Inflammatory macrophage treated with lipopolysaccharide for 4 hours (primary cell): ENCODE measurements at places on chromosomes 16 and 17.

DNA sequence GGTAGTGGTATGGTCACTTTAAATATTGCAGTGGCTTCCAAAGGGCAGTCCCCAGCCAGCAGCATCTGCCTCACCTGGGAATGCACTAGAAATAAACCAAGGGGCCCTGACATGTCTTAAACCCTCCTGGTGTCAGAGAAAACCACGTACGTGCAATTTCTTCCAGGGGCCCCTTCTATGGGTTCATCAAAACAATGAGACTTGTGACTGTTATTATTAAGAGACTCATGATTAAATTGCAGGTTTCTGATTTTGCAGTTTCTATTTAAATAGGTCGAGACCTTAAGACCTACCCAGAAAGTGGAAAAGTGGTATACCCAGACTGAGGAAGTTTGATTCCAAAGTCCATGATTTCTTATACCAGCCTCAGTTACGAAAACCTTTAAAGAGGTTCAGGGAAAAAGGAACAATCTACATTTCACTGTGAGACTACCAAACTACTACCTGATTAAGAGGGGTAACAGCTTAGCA lies 746 bp upstream of the POLG2 start:
- no peak for DNase-seq

GRCh38 chr16:88638323-88639230 lies at the start of gene IL17C:
Gene IL17C, plus strand, starts transcription at chr16:88638572. Its CDS starts 70 bp downstream, at chr16:88638642.
- no peak for DNase-seq

DNA sequence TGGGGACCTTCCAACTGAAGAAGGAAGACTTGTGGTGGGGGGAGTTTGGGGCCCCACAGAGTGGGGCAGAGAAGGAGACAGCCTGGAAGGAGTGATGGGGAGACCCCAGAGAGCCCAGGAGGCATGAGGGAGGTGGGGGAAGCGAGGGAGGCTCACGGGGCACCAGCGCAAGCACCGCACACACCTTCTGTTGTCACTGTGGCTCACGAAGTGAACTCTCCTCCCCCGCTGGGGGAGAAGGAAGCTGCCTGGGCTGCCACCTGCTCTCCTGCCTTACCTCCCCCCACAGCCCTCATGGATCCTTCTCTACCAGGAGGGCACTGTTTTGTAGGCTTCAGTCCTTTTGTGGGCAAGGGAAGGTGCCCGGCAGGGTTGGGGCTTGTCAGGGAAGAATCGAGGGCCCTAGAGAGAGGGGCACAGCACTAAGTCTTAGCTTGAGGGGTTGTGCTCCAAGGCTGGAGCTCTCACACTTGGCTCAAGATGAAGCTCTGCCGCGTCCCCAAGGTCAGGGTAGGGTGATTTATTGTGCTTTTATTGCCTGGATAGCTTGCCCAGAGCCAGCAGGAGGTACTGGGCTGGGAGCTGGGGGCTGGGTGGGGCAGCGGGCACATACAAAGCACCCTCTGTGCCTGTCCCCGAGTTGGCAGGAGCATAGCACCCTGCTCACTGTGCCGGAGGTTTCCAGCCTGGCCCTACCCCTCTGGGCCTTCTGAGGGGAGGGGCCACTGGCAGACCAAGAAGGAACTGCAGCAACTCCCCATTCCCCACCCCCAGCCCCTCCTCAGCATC lies 4.6 kb upstream of the STARD3 start:
- DNase-seq, result no peak

DNA sequence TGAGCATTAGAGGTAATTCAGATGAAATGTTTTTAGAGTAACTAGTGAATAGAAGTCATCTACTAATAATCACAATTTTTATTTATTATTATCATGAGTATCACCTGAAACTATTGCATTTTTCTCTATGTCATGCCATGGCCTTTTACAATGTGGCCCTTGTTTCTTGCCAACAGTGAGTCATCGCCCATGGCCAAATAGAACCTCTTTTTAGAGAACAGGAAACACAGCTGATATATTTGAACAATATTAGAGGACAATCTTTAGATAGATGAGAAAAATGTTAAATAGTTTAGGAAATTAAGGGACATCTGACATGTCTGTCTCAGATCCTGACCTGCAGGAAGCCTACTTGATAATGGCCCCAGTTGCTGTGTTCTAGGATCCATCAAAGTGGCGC lies 1584.4 kb upstream of the GOT2 start:
- DNase-seq, result no peak

DNA sequence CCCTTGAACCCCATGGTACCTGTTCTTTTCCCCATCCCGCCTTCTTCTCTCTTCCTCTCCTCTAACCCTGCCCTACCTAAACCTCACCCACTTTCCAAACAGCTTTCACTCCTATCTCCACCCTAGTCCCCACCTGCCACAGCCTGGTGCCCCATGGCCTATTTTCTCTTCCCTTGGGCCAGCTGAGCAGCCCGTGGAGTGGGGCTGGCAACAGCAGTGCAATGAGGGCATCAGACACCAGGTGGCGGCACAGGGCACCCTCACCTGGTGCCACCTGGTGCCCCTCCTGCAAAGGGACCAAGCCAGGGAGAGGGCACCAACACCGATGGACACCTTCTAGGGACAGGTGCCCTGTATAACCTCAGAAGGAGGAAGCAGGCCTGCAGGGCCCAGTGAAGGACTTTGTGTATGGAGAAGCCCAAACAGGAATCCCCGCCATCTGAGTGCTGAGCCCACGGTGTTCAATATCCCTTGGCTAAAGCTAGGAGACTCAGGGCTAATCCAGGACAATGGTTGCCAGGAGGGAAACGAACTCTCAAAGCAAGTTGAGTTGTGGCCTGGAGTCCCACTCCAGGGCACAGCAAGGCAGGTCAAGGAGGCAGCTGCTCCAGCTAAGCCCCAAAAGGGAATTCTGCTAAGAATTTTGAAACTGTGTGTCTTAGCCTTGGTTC lies 4.0 kb upstream of the ABCC3 start:
- DNase-seq, result no peak

- no peak for DNase-seq
Observed at GRCh38 chr17:66632731-66633130, 202.2 kb upstream of the CACNG5 start.

DNA sequence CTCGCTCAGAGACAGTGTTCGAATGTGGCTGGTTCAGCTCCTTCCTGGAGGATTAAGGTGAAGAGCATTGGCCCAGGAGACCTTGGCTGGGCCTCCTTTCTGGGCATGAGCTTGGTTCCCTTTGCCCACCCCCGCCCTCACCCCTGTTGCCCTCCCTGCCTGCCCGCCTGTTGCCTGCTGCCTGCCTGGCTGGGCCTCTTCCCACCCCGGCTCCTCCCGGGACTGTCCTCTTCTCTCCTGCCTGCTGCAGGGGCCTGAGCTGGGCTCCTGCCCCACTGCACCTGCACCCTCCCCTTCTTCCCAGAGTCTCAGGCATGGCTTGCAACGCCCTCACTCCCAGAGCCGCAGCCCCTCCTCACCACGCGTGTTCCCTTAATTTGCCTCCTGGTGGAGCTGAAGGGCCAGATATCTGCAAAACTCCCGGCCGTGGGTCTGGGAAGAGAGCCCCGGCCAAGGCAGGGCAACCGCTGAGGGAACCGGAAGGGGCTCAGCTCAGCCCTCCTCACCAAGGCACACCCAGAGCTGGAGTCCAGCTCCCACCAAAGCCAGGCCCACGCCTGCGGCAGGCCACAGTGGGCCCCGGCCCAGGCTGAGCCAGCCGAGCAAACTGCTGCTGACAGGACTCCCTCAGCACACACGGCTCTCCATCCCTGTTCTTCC lies 31.2 kb downstream of the MNT start:
- DNase-seq, result no peak

DNA sequence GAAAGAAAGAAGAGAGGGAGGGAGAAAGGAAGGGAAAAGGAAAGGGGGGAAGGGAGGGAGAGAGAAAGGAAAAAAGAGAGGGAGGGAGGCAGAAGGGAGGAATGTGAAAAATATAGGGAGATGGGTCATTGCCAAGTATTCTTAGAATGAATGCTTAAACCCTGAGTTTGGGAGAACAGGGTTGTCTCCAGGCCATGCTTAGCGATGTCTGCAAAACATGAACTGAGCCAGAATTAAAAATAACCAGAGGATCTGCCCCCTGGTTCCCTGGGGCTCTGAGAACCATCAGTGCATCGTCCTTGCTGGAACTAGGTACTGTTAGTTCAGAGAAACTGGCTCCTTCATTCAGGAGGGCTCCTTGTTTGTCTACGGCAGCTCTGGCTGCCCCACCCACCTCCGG lies 170.4 kb downstream of the IRX5 start:
- DNase-seq, result no peak

DNA sequence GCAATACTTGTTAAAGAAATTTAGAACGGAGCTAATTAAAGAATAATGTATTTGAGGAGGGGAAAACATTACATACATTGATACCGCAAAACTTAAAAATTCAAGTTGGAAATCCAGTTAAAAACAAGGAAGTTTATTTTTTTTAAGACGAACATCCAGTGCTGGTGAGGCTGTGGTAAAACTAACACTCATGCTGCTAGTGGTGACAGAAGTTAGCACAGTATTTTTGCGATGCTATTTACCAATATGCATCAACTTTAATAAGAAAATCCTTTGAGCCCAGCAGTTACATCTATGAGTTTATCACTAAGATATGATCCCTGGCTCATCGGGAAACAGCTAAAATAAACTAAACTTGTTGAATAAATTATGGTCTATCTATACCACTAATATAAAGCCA lies 31.7 kb downstream of the GSPT1 start:
- DNase-seq, result no peak

DNA sequence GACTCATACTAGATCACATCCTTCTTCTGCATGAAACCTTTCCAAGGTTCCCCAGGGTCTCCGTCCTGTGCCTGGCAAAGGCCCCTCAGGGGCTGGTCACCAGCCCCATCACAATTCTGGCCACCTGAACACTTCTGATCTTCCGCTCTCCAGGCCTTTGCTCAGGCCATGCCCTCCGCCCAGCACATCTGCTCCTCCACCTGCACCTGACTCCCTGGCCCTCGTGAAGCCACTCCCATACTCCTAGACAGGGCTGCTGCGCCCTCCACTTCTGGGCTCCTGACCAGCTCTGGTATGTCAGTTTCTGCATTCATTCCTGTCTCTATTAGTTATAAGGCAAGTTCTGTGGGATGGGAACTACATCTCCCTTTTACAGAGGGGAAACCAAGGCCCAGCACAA lies 1.9 kb upstream of the MYL11 start:
- no peak for DNase-seq

DNA sequence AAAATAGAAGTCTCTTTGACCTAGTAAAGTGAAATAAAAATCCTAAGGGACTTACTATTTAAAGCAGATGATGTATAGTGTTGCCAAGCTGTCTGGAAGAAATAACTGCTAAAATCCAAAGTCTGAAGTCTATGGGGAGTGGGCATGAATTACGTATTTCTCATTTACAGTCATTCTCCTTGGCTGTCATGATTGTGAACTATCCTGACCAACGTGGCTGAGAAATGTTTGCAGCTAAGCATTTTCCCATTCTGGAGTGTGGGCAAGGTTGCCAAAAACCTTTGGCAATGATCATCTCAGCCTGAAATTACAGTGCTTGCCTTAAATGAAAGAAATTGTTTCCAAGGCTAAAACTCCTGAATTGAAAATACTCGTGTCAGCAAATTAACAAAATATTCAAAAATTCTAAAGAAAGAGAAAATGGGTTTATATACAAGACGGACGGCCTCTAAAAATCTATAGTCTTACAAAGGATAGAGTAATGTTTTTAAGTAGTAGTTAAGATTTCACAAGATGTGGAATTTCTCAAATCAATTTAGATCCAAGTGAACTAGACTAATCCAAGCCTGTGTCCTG lies 77.0 kb downstream of the CACNG1 start:
- DNase-seq, result no peak

DNA sequence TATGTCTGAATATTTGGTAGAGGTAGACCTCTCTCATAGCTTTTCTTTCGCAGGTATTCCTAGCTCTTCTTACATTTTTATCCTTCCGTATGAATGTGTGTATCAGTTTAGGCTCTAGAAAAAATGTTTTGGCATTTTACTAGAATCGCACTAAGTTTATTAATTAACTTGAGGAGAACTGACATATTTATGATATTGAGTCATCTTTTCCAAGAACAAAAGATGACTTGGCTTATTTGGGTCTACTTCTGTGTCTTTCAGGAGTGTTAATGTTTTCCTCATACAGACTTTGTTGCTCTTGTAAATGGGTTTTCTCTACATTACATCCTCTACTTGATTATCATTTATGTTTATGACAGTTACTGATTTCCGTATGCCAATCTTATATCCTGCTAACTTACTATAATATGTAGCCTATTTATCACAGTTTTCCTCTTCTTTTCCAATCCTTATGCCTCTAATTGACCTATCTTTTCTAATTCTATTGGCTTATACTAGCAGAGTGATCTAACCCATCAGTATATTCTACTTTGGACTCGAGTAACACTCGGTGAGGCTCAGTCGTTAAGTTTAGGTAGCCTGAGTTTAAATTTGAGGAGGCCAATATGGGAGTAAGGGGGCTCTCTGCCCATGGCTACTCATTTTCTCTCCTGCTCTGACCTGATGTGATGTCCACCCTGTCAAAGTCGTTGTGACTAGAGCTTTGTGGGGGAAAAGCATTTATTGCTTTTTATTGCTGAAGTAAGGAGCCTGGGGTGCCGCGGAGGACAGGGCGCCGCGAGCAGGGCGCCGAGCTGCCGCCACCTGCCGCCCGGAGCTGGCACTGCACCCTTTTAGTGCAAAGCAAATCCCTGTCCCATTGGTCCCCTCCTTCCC lies 20.0 kb downstream of the ST6GALNAC1 start:
- peak; percentile 64 for DNase-seq

DNA sequence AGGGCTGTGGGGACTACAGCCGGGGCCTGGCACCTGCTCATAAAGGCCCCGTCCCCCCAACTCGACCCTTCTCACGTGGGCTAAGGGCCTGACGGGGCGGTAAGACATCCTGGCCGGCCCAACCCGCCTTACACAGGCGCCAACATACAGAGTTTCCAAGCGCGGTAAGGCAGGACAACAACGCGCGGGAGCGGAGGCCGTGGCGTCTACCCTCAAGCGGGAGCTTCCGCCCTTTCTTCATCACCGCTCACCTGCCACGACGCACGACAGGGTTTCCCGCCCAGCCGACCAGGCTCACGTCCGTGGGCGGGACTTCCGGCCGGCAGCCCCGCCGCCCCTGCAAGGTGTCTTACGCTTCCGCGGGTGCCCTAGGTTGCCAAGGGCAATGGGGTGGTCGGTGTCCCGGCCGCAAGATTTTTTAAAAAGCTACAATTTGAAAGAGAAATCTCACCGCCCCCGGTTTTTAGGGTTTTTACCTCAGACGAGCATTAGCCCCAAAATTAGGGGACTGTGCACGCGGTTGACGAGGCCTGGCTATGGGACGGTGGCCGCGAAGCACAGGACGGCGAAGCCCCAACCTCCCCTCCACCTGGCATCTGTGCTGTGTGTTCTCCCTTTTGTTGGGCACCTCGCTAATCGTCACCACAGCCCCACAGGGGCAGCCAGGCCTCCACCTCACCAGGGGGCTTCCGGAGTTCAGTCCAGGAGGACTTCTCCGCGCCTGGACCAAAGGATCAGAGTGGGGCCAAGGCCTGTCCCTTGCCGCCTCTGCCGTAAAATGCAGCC lies at the start of gene TERB1:
Gene TERB1, minus strand, starts transcription at position 265 of the 786 bp plus-strand sequence. CDS start 4,786 bp downstream, outside the sequence.
- no peak for DNase-seq

GRCh38 chr16:353404-354290 lies 1.1 kb upstream of the AXIN1 start:
- DNase-seq, result no peak

DNA sequence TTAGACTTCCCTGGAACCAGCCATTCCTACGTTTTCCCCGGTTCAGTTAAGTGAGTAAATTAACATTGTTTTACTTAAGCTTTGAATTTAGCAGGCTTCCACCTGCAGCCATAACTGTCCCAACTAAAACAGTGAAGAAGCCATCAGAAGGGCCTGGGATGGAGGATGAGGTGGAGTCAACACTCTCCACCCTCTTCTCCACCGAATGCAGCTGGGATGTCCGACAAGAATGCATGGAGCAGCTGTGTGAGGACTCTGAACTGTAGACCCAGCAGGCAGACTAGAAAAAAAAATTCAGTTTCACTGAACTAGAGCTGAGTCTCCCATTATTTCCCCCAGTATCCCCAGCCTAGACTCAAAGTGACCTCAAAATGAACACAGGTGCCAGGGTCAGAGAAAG lies 114.8 kb downstream of the C16orf95 start:
- DNase-seq, result no peak
